Endothelial cell of umbilical vein (primary cell): ENCODE measurements at places on chromosomes 2 and 18. TPM values are rescaled to one million over a fixed set of nuclear protein-coding genes. Genes with fewer than 3 reads are reported as not detected.

GRCh38 chr2:100821255-100821910, 1.4 kb downstream of the NPAS2 start:
- H3K4me1 ChIP-seq, result peaks cover 44% of the 10 kb centered on the region
- peak overlapping the region; percentile 71 for H3K4me3 ChIP-seq
- H3K36me3 ChIP-seq, result no peaks in the 10 kb centered on the region
- peak overlapping the region; percentile 52 for H3K27ac ChIP-seq

GRCh38 chr2:239285071-239285931, 115.5 kb downstream of the HDAC4 start:
- no peaks in the 10 kb centered on the region for H3K27me3 ChIP-seq
- H3K4me3 ChIP-seq, result no peak overlapping the region
- no peaks in the 10 kb centered on the region for H3K4me1 ChIP-seq

GRCh38 chr2:216732334-216732733, 37.0 kb upstream of the IGFBP5 start:
- DNase-seq, result no peak
- H3K36me3 ChIP-seq, result no peaks in the 10 kb centered on the region
- no peak overlapping the region for H3K4me3 ChIP-seq
- no peaks in the 10 kb centered on the region for H3K4me1 ChIP-seq

- H3K36me3 ChIP-seq, result no peaks in the 10 kb centered on the region
- DNase-seq, result no peak
- peaks cover 25% of the 10 kb centered on the region for H3K4me1 ChIP-seq
- H3K27ac ChIP-seq, result no peak overlapping the region
Measured at GRCh38 chr18:76494231-76495005, 624 bp downstream of the ZNF516 start.

DNA sequence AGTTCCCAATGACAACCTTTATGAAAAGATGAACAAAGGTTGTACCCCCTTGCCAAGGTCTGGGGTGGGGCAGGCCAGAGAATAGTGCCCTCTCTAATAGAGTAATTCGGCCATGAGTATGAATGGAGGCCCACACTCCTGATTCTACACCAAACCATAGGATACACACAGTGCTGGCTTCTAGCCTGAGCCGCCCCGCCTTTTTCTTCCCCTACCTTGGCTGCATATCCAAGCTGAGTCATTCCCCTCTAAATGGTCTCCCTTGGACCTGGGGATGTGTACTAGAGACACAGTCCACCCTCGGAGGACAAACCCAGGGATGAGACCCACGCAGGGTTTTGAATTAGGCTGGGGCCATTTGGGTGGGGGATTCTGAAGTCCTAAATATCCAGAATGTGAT, 107.2 kb upstream of the CAPN13 start:
- no peak overlapping the region for H3K27ac ChIP-seq
- H3K4me3 ChIP-seq, result no peak overlapping the region
- H3K27me3 ChIP-seq, result no peaks in the 10 kb centered on the region

DNA sequence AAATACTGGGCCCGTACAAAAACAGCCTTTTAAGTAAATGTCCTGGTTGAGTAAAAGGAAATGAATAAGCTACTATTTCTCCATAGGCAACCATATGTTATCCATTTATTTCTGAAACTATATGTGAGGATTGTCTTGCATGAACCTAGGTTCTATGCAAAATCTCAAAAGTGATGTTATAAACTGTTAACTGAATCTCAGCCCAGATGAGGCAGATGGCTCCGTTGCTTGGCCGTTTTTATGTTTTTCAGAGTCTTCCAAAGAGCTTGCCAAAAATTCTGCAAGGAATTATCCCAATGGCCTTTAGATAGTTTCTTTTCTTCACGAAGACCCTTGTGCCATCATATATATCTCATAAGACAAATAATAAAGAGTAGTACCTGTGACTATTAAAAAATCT, 1669.5 kb upstream of the DDX18 start:
- H3K4me1 ChIP-seq, result no peaks in the 10 kb centered on the region
- H3K27me3 ChIP-seq, result no peaks in the 10 kb centered on the region
- no peaks in the 10 kb centered on the region for H3K36me3 ChIP-seq
- DNase-seq, result no peak

DNA sequence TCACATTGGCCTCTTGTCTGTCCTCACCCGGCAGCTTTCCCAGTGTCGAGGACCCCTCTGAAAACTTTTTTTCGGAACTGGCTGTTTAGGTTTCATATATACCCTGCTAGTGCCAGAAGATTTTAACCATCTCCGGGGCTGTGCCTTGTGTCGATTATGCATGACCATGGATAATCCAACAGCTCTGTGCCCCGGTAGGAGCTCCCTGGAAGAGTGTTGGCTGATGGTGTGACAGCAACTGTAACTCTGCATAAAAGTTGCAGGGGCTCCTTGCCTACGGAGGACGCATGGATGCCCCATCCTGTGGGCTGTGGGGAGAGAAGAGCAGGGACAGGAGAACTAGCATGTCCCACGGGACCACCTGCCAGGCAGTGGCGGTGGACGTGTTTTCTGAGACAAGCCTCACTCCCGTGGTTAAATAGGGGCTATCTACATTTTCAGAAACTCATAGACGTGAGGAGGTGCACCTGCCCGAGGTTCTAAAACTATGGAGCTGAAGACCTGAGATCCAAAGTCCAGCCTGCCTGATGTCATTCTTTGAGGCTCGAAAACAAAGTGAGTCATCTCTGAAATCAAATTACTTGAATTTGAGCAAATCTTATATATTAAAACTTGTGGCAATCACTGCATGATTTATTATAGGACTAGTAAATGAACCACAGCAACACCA, 437.2 kb upstream of the HS6ST1 start:
- no peaks in the 10 kb centered on the region for H3K27me3 ChIP-seq
- no peaks in the 10 kb centered on the region for H3K4me1 ChIP-seq
- no peak overlapping the region for H3K27ac ChIP-seq

Gene CDCA7
- polyA plus RNA-seq, result 12.1 and 14.9 TPM in 2 replicates

Gene C2orf74
- polyA plus RNA-seq, result 2.9 and 5.6 TPM in 2 replicates

Gene DYNAP
- polyA plus RNA-seq, result not detected in 2 replicates

Gene DSC2
- under 0.01 TPM in 1 of 2 replicates, not detected in the other for polyA plus RNA-seq

Gene TBR1
- 0.05 and 0.14 TPM in 2 replicates for polyA plus RNA-seq

Gene CPLX4
- polyA plus RNA-seq, result not detected in 2 replicates
